CD4-positive, alpha-beta T cell treated with Interleukin-2 at 100 ng/mL for 4 hours (primary cell): ENCODE measurements at places on chromosomes 11 and 22.
A peak's percentile ranks its signal among the peaks of the same experiment; 100 is the strongest.

GRCh38 chr22:19626042-19626587 is 88.2 kb upstream of the SEPTIN5 start:
- DNase-seq = no peak

DNA sequence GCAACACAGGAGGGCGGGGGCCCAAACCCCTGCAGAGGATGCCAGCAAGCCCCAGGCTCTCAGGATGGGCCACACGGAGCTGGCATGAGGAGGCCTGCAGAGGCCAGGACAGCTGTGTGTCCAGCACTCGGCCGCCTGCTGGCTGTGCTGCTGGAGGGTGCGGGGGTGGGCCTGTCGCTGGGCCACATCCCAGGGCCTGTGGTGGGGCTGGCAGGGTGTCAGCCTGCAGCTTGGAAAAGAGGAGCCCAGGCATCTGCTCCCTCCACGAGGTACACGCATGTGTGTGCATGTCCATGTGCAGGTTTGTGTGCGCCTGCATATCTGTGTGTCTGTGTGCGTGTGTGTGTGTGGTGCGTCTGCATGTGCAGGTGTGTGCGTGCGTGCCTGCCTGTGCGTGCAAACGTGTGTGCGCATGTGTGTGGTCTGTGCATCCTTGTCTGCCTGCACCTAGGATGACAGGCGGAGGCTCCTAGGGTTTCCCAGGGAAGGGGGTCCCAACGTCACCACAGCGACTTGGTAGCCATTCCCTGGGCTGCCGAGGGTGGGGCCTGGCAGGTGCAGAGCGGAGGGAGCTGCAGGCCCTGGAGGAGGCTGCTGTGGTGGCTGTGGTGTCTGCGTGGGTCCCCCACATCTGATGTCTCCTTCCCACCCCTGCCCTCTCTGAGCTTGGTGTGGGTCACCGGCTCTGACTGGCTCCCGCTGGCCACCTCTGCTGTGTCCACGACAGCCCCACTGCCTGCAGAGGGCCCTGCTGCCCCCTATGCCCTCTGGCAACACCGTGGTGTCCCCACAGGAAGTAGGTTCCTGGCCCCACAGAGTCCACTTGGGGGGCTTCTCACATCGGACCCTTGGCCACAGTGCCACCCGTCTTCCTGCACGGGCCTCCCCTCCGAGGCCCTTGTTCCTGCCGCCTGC is 17.1 kb downstream of the BRSK2 start:
- DNase-seq = no peak

GRCh38 chr11:42251984-42252383 is 792.5 kb upstream of the LRRC4C start:
- no peak for DNase-seq

- DNase-seq = no peak
Observed at GRCh38 chr11:7543302-7543701, 29.5 kb downstream of the PPFIBP2 start.

GRCh38 chr11:114057605-114058004 is 1.9 kb upstream of the ZBTB16 start:
- no peak for DNase-seq

DNA sequence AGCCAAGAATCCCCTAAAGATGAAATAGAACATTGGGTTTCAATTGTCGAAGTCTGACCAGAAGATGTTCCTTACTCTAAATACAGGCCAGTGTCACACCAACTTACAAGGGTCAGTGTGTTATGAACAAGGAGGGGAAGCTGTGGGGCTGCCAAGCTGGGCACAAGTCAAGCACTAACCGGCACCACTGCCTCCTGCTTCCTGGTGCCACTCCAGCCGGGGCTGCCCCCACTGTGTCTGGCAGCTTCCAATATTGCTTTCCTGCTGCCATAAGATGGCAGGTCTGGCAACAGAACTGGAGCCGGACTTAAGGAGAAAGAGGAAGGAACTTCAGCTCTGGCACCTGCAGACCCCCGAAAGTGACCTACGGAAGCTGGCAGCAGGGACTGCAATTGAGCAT is 13.7 kb upstream of the VPS37C start:
- DNase-seq = no peak

- no peak for DNase-seq
Observed at GRCh38 chr11:97754976-97755375, 1265.8 kb upstream of the CNTN5 start.

GRCh38 chr11:118290923-118291322 is 13.6 kb upstream of the CD3E start:
- DNase-seq = peak; percentile 74

DNA sequence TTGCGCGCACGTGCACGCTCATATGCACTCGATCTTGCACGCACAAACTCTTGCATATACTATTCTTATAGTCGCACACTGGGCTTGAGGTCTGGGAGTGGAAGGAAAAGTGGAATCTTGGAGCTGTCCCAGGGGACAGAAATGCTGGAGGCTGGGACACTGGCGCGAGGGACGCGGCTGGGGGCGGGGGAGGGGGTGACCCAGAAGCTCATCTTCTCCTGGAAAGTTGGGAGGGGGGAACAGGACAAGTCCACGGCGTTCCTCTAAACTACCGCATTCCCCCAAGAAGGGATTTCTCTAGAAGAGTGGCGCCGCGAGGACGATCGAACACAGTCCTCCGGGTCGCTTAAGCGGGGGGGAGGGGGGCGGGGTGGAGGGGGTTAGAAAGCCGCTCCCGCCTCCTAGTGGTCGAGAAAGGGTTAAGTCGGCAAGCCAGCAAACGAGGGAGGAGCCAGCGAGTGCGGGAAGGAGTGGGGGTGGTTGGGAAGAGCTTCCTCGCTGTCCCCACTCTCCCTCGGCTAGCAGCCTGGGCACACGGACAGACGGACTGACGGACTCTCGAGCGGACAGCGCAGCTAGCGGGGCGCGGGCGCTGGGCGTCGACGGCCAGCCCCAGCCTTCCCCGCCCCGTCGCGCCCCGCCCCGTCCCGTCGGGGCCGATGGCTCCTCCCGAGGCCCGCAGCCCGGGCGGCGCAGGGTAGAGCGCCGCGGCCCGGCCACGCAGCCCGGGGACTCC is at the start of gene RTN4RL2:
TSS of gene RTN4RL2 (plus strand) at position 507 of the 736 bp plus-strand sequence. CDS start 338 bp downstream, outside the sequence.
- DNase-seq = peak; percentile 20

DNA sequence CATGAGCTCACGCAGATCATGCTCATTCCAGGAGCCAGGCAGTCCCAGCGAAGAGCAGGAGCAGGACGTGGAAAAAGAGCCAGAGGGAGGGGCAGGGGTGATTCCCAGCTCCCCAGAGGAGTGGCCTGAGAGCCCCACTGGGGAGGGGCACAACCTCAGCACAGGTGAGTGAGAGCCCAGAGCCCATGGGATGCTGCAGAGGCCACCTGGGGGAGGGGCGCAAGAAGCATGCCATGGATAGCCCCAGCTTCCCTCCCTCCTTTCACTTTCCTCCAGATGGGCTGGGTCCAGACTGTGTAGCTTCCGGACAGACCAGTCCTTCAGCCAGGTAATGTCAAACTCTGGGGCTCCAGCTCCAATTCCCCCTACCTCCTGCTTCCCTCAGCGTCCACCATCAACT is 6.2 kb downstream of the SMTNL1 start:
- no peak for DNase-seq

DNA sequence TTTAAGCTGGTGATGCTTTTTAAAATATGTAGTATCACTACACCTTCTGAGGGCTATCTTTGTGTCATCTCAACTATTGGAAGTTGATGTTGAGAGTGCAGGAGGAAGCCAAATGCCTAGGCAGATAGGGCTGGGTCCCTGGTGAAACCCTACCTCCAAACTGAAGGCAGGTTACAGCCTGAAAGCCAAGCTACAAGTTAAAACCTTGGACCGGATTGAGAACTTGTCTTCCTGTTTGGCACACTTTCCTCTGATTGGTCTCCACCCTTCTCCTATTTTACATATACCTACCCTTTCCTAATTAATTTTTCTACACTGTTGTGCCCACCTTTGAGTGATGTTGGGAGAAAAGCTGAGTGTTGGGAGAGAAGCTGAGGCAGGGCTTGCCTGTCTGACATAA is 287.8 kb upstream of the CNTN5 start:
- no peak for DNase-seq

DNA sequence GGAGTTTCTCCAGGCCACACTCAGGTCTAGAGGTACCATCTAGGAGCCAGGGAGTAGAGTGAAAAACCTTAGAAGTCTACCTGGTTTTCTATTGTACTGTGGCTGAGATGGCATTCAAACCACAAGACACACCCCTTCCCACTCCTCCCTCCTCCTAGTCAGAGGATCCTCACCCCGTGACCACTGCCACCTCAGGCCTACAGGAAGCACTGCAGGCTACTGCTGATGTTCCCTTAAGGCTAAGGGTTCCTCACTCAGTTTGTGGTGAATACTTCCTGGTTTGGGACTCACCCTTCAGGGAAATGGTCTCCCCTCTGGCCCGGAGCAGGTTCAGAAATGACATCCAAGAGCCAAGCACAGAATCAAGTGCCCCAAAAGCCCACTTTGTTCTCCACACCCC is 1293.9 kb downstream of the JRKL start:
- no peak for DNase-seq

- no peak for DNase-seq
Observed at GRCh38 chr11:85182441-85183387, 444.4 kb downstream of the DLG2 start.

DNA sequence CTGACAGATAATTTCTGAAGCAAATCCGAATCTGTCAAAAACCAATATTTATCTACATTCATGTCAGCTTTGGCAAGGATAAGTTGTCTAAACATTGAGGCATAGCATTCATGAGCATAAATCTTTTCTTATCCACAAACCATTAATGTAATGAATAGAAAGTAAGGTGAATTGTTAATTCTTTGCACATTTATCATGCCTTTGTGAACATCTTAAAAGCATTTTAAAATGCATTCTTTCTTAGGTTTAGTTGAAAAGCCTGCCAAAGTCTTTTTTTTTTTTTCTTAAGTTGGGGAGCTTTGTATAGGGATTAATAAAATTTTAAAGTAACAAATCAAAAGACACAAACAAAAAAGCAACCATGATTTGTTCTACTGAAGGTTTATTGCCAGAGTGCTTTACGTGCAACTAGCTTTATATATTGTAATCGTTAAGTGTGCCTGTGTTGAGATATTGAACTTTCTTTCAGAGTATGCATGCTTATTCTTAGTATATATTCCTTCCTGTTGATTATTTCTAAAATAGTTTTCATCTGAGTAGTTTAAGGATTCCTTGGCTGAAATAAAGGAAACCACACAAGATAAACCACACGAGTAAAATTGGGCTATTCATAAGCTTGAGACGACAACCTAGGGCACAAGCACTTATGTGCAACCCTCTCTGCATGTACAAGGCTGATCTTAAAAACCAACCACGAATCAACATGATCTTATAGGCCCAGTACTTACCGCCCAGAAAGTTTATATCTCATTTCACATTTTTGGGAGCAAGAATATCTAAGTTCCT is 1110.9 kb upstream of the CNTN5 start:
- no peak for DNase-seq

DNA sequence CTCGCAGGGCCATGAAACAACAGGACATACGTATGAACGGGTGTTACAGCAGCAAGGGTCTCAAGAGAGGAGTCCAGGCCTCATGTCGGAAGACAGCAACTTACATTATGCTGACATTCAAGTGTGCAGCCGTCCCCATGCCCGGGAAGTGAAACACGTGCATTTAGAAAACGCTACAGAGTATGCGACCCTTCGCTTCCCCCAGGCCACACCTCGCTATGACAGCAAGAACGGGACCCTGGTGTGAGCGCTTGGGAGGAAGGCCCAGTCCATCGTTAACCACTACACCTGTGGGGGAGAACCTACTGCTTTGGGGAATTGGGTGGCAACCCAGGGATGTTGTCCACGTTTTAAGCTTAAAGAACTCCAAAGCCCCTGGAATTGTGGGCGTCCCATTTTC is 7.2 kb downstream of the C11orf52 start:
- no peak for DNase-seq

DNA sequence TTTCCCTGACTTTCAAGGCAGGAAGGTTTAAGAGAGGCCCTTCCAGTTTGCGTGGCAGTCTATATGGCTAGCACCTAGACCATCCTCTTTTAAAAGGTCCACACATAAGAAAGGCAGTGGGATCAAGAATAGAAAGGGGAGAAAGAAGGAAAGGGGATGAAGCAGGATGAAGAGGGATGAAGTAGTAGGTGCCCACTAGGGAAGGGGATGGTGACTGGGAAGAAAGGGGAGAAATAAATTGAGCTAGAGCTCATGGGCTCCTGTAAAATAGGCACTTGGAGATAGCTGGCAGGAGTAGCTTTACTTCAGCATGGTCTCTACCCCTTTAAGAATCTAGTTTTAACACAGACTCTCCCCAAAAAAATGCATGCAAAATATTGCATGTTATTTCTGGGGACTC is 41.5 kb downstream of the CADM1 start:
- no peak for DNase-seq

GRCh38 chr11:19952911-19953310 is 207.4 kb downstream of the DBX1 start:
- no peak for DNase-seq
